ENCODE measurements at places on chromosomes 3 and 15. TPM values are rescaled to one million over a fixed set of nuclear protein-coding genes. Genes with fewer than 3 reads are reported as not detected.

The TTC23 gene
- 21.6 TPM for total RNA-seq

The TM4SF1 gene
- 146 TPM for total RNA-seq

The KBTBD13 gene
- total RNA-seq = not detected

- no peak for DNase-seq
- H3K27me3 ChIP-seq = peaks cover 24% of the 10 kb centered on the region
- no peak overlapping the region for H3K4me3 ChIP-seq
- peaks cover 8% of the 10 kb centered on the region for H3K4me1 ChIP-seq
- no peaks in the 10 kb centered on the region for H3K36me3 ChIP-seq
- no peak overlapping the region for H3K27ac ChIP-seq
Measured at GRCh38 chr3:14646589-14647413, 4.8 kb upstream of the CCDC174 start.

DNA sequence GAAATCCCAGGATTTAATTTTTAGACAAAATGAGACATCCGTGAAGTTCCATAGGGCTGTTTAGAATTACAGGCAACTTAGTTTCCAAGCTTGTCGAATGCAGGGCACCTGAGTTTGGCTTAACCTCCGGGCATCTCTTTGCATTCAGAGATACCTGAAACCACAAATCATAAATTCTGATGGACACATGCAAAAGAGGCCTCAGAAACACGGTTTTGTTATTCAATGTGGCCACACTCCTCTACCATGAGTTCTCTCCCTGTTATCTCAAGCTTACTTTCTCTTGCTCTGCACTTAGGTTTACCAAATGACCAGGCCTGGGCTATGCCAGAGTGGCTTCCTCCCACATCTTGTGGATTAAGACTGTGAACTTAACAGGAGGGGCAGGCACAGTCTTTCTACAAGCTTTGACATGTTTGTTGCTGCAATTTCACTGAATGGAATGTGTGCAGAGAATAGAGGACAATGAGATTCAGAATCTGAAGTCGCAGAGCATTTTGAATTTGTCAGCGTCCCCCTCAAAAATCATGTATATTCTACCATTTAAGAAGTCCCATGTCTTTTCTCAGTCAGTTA, 137.7 kb downstream of the TPRG1 start:
- no peaks in the 10 kb centered on the region for H3K27me3 ChIP-seq
- no peak overlapping the region for H3K4me3 ChIP-seq
- H3K4me1 ChIP-seq = peaks cover 24% of the 10 kb centered on the region
- H3K36me3 ChIP-seq = no peaks in the 10 kb centered on the region

- no peaks in the 10 kb centered on the region for H3K36me3 ChIP-seq
- H3K4me3 ChIP-seq = no peak overlapping the region
- H3K27me3 ChIP-seq = no peaks in the 10 kb centered on the region
- no peak overlapping the region for H3K27ac ChIP-seq
- no peak for DNase-seq
Measured at GRCh38 chr3:73784686-73785392, 160.1 kb upstream of the PDZRN3 start.

- no peaks in the 10 kb centered on the region for H3K36me3 ChIP-seq
- no peak overlapping the region for H3K27ac ChIP-seq
- no peaks in the 10 kb centered on the region for H3K27me3 ChIP-seq
- no peak for DNase-seq
- no peak overlapping the region for H3K4me3 ChIP-seq
Measured at GRCh38 chr3:97817965-97818364, 3.8 kb upstream of the CRYBG3 start.

DNA sequence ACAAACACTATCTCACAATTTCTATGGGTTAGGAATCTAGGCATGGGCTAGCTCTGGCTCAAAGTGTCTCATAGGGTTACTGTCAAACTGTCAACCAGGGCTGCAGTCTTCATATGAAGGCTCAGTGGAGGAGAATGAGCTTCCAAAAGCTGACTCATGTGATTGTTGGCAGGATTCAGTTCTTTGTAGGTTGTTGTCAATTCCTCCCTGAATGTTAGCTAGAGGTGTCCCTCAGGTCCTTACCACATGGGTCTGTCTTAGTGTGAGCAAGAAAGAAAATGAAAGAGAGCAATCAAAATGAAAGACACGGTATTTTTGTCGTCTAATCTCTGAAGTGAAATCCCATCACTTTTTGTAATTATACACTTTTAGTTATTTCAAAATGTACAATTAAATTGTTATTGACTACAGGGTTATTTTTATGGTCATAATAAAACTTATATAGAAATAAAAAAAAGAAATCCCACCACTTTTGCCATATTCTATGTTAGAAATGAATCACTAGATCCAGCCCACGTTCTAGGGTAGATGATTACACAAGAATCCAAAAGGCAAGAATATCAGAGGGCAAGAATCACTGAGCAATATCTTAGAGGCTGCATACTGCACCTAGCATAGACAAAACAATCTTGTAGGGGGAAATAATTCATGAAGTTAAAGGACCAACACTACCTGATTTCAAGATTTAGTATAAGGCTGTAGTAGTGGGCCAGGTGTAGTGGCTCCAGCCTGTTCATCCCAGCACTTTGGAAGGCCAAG, 8.4 kb downstream of the ACSBG1 start:
- H3K36me3 ChIP-seq = no peaks in the 10 kb centered on the region
- no peak overlapping the region for H3K4me3 ChIP-seq

DNA sequence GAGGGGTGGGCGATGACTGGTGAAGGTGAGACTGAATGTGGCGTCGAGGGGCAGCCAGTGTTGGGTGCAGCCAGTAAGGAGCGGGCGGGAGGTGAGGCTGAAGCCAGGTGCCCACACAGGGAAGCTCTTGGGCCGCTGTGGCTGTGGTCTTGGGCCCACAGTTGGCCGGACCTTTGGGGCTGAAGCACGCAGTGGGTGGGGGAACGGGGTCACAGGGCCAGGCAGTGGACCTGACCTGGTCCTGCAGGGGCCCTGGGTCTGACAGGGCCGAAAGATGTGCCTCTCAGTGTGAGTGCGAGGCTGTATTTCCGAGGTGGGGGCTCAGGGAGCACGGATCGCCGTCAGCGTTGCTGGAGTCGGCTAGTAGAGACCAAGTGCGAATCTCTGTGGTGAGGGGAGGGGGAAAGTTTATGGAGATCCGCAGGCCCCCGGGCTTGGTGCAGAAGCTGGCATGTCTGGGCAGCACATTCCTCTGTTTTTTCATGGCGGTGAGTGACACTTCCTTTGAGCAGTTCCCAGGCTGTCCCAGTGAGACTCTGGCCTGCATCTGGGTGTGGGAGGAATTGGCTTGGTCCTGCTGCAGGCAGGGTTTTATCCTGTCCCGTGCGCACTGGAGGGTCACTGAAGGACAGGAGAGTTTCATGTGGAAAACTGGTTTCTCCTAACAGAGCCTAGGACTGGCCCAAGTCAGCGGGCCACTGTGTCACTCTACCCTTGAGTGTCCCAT, 100.8 kb downstream of the TMEM266 start:
- no peak for DNase-seq
- H3K36me3 ChIP-seq = no peaks in the 10 kb centered on the region
- H3K27me3 ChIP-seq = no peaks in the 10 kb centered on the region

DNA sequence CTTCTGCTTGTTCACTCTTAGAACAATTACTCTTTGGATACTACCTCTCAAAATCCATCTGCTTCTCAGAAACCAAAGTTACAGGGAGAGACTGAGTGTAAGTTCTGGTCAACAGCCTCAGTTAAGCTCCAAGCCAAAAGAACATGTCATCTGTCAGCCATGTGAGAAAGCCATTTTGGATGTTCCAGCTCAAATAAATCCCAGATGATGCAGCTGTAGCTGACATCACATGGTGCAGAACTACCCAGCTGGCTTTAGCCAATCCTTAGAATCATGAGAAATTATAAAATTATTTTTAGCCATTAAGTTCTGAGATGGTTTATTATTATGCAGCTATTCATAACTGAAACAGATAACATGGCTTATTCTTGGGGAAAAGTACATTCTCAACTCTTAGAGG, 696.0 kb downstream of the ZNF385D start:
- no peaks in the 10 kb centered on the region for H3K36me3 ChIP-seq
- H3K27me3 ChIP-seq = no peaks in the 10 kb centered on the region
- no peak overlapping the region for H3K4me3 ChIP-seq
- no peak overlapping the region for H3K27ac ChIP-seq

GRCh38 chr15:92161039-92161670, 232.5 kb upstream of the ST8SIA2 start:
- H3K4me3 ChIP-seq = no peak overlapping the region
- H3K36me3 ChIP-seq = 0 out of 2 replicates have a peak, but pooled peaks cover 5% of the 10 kb centered on the region
- peaks cover 16% of the 10 kb centered on the region for H3K4me1 ChIP-seq
- no peak for DNase-seq

DNA sequence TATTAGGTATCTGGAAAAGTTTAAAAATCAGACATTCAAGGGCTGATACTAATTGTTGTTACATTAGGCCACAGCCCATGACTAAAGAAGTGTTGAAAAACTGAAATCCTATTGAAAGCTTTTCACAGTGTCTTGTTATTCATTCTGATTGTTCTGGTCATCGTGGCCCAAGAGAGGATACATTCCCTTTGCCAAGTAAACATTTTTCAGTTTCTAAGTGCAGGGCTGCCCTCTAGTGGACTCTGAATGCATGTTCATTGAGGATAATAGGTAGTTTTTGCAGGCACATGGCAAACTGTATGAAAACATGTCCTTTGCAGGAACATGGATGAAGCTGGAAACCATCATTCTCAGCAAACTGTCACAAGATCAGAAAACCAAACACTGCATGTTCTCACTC, 181.1 kb downstream of the MYRIP start:
- H3K36me3 ChIP-seq = no peaks in the 10 kb centered on the region
- no peaks in the 10 kb centered on the region for H3K27me3 ChIP-seq
- no peaks in the 10 kb centered on the region for H3K4me1 ChIP-seq
- no peak overlapping the region for H3K4me3 ChIP-seq

- no peaks in the 10 kb centered on the region for H3K36me3 ChIP-seq
- H3K4me3 ChIP-seq = no peak overlapping the region
- DNase-seq = peak; percentile 51
Measured at GRCh38 chr3:111745786-111746185, 113.3 kb upstream of the PHLDB2 start.

GRCh38 chr3:6260551-6261191, 600.2 kb upstream of the GRM7 start:
- H3K27me3 ChIP-seq = no peaks in the 10 kb centered on the region
- no peaks in the 10 kb centered on the region for H3K36me3 ChIP-seq
- H3K4me3 ChIP-seq = no peak overlapping the region
- DNase-seq = no peak
- no peaks in the 10 kb centered on the region for H3K4me1 ChIP-seq

DNA sequence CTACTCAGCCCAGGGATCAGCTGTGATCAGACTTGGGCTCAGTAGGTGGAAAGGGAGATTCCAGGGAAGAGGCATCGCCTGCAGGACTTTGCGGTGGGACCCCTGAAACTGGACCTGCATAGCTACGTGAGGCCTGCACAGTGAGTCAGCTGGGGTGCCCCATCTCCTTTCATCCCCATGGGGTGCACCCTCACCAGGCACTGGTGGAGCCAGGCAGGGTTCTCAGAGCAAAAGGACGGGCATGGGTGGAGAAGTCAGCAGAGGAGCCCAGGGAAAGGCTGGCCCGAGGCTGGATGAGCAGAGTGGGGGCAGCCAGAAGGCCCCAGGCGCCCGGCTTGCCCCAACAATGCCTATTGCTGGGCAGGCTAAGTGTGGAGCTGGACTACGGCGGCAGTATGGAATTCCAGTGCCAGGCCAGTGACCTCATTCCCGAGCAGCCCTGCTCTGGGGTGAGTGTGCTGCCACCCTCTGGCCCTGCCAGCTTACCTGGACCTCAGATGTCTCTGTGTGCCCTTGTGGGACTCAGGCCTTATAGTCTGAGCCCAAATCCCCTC, 19.7 kb downstream of the ACAA1 start:
- no peaks in the 10 kb centered on the region for H3K36me3 ChIP-seq
- no peak for DNase-seq
- H3K27me3 ChIP-seq = no peaks in the 10 kb centered on the region
- no peaks in the 10 kb centered on the region for H3K4me1 ChIP-seq

GRCh38 chr15:77858792-77859490, 218.6 kb downstream of the TBC1D2B start:
- no peak overlapping the region for H3K4me3 ChIP-seq
- H3K27ac ChIP-seq = no peak overlapping the region
- no peaks in the 10 kb centered on the region for H3K36me3 ChIP-seq
- no peaks in the 10 kb centered on the region for H3K4me1 ChIP-seq
- peaks cover 56% of the 10 kb centered on the region for H3K27me3 ChIP-seq

- H3K27me3 ChIP-seq = no peaks in the 10 kb centered on the region
- H3K4me3 ChIP-seq = no peak overlapping the region
- H3K36me3 ChIP-seq = no peaks in the 10 kb centered on the region
- H3K4me1 ChIP-seq = no peaks in the 10 kb centered on the region
Measured at GRCh38 chr3:64760258-64760657, 72.5 kb upstream of the ADAMTS9 start.

- H3K27ac ChIP-seq = no peak overlapping the region
- no peak overlapping the region for H3K4me3 ChIP-seq
- H3K36me3 ChIP-seq = no peaks in the 10 kb centered on the region
- no peaks in the 10 kb centered on the region for H3K4me1 ChIP-seq
Measured at GRCh38 chr3:55283441-55283925, 203.6 kb downstream of the WNT5A start.

DNA sequence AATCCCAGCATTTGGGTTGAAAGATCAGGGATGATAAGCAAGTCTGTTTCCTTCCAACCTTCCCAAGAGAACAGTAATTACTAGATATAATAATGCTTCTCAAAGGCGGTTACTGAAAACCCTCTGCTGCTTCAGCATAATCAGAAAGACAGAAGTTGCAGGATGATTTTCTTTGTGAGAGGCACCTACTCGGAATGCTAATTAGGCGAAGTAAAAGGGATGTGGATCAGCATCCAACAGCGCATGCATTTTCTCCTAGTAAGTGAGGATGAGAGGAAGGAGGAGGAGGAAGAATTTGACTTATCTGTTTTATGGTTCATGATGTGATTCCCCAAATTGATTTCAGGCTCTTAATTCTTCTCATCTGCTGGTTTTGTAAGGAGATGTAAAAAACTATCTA, 118.0 kb downstream of the CACNA2D3 start:
- H3K27ac ChIP-seq = no peak overlapping the region
- H3K27me3 ChIP-seq = peaks cover 8% of the 10 kb centered on the region
- no peaks in the 10 kb centered on the region for H3K36me3 ChIP-seq
- H3K4me3 ChIP-seq = no peak overlapping the region
- no peaks in the 10 kb centered on the region for H3K4me1 ChIP-seq

Measured in PC-9 (cell line).